Activated naive CD4-positive, alpha-beta T cell (primary cell): ENCODE measurements at places on chromosomes 2 and 18.

GRCh38 chr2:101768556-101769220 is 71.2 kb downstream of the MAP4K4 start:
- DNase-seq = no peak

- no peak for DNase-seq
Measured at GRCh38 chr2:100393362-100393761, 24.1 kb downstream of the CHST10 start.

GRCh38 chr2:231965102-231965501 is 3.6 kb downstream of the DIS3L2 start:
- no peak for DNase-seq

DNA sequence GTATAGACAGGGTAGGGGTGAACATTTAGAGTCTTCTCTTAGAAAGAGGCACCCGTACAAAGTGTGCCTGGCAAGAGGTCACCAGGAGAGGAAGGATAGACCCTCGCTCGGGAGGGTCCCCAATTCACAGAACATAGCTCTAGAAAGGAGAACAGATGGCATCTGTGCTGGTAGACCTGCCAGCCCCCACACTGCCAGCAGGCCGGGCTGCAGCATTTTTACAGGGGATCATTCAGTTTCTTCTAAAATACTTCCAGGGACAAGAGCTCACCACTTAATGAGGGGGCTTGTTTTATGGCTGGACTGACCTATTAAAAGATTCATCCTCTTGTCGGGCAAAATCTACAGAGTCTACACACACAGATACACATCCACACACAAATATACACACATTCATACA is 149.9 kb downstream of the SEPTIN10 start:
- DNase-seq = no peak

DNA sequence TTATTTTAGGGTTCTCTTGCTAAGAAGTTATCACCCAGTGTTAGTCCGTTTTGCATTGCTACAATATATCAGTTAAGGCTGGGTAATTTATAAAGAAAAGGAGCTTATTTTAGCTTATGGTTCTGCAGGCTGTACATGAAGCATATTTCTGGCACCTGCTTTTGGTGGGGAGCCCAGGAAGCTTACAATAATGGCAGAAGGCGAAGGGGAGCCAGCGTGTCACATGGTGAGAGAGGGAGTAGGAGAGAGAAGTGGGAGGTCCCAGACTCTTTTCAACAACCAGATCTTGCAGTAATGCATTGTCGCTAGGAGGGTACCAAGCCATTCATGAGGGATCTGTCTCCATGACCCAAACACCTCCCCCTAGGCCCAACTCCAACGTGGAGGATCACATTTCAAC is 688.8 kb upstream of the PIK3C3 start:
- DNase-seq = no peak

DNA sequence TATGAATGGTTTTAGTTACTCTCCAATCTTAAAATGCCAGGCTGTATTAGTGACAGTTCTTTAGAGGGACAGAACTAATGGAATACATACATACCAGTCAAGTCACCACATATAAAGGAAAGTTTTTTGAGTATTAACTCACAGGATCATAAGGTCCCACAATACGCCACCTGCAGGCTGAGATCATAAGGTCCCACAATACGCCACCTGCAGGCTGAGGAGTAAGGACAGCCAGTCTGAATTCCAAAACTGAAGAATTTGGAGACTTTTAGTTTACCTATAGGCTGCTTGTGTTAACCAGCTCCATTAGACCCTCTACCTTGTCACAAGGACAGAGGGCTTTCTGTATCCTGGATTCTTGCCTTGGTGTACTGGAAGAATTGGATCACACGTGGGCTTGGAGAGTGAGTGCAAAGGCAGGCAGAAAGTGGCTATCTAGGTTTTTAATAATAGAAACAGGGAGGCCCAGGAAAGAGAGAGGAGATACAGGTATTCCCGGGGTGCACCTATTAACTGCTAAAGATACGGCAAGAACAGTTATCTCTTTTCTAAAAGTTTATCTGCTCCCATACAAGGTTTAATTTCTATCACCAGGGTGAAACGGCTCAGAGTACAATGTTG is 234.9 kb upstream of the CYRIA start:
- DNase-seq = no peak

- DNase-seq = no peak
Measured at GRCh38 chr2:240840435-240841060, 20.5 kb upstream of the KIF1A start.

- DNase-seq = no peak
Measured at GRCh38 chr2:212958757-212959295, 192.6 kb downstream of the IKZF2 start.

GRCh38 chr2:60883896-60884295 is 2.5 kb downstream of the REL start:
- no peak for DNase-seq

- DNase-seq = no peak
Measured at GRCh38 chr2:61988462-61989366, 83.2 kb downstream of the COMMD1 start.

- no peak for DNase-seq
Measured at GRCh38 chr2:236816197-236817170, 246.9 kb downstream of the ACKR3 start.

GRCh38 chr2:190879474-190880377 is 895 bp upstream of the GLS start:
- no peak for DNase-seq

GRCh38 chr2:117935954-117936353 is 77.9 kb downstream of the CCDC93 start:
- no peak for DNase-seq

DNA sequence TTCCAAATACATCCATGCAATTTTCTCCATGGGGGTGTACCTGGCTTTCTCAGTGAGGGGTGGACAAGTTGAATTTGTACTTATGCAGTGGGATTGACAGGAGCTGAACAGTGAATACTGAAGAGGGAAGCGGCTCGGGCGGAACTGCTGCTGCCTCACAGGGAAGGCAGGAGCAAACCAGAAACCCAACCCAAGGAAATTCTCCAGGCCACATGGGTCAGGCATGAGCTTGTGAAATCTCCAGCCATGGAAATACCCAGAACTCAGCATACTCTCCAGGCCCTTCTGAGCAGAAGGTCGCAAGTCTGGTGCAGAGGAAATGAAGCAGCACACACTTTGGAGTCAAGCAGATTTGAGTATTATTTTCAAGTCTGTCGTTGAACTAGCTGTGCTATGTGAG is 26.5 kb upstream of the INO80C start:
- DNase-seq = no peak

- no peak for DNase-seq
Measured at GRCh38 chr2:102581911-102582310, 37.4 kb upstream of the SLC9A2 start.

GRCh38 chr2:195489101-195489500 is 167.9 kb upstream of the SLC39A10 start:
- DNase-seq = no peak

- DNase-seq = no peak
Measured at GRCh38 chr18:52577795-52578194, 237.8 kb downstream of the DCC start.

DNA sequence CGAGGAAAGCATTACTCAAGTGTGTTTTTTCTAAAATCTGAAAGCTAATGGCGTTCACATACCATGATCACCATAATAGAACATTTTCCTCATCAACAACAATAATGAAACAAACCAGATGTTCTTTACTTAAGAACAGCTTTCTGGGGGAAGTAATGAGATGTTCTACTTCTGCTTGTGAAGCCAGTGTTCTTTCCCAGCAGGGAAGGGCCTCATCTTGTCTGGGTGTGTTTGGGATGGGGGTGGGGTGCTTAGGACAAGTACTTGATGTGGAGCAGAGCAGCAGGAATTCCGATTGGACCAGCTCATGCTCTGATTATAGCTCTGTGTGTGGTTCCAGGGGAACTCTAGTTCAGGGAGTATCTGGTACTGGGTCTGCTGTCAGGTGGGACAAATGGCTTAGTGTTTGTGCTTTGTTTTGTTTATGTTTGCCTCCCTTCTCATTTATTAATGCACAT is 163.0 kb upstream of the NOSTRIN start:
- DNase-seq = no peak

DNA sequence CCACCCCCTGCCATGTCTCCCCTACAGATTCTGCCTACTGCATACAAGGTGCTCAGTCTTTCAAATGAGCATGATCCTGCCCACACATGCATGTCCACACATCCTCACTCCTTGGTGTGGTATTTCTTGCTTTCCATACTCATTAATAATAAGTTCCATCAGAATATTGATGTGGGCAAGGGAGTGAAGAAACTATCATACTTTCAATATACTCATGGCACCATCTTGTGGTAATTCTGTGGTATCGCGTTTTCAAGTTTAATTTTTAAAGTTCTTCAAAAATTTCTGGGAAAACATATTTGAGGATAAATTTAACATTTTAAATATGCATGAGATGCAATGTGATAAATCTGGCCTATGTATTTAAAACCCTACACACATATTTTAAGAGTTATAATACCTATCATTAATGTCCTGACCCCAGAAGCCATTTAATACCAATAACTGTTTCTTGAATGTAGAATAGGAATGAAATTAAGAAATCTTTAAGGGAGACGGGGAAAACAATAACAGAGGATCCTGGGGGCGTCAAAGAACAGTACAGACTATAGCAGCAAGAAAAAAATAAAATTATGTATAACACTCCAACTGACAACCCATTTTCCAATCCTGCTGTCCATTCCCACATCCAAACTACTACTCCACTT is 110.1 kb downstream of the ZNF385B start:
- DNase-seq = no peak

GRCh38 chr2:220365023-220365422 is 737.6 kb downstream of the SLC4A3 start:
- no peak for DNase-seq

DNA sequence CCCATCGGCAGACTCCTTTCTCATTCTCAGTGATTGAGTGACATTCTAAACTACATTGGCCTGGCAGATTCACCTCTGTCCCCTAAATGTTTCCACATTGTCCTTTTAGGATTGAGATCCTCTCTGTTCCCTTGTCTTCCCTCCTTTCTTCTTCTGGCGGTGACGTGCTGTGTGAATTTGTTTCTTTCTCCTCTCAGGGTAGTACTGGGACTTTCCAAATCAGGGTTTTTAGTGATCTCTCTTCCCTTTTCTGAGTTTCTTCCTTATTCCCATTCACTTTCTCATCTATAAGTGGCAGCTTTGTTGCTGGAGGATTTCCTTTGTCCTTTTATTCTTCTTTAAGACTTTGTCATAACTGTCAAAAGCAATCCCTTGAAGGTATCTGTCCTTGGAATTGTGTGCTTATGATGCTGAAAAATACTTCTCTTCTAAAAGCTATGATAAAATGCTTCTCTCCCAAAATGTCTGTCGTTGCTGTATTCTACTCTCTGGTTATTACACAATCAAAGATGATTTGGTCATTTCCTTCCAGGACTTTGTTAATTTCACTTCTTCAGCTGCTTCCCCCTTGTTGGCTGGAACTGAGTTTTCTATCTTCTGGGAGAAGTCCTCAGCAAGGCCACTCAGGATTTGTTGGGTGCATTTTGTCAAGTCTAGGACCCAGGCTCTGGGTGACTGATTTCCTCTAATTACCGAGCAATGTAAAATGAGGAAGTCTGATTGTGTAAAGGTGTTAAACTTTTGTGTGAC is 4.9 kb upstream of the IL1B start:
- no peak for DNase-seq

DNA sequence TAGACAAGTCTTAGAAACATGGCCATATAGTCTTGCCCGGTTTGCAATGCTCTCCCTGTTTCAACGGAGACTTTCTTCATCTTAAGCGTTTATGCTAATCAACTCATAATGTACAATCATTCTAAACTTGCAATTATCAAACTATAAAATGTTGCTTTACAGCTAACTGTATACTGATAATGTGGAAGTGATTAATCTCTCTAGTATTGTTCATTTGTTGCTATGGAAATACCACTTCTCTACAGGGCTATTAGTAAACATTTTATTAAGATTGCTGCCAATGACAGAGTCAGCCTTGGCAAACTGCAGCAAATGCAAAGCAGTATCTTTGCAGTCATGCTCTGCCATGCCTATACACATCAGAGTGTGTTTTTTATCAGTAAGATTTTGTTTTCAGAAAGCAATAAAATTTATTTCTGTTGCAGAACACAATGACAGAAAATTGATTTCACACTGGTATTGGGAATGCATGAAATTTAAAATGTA is 1201.8 kb upstream of the CDH2 start:
- DNase-seq = no peak

GRCh38 chr2:235004329-235004903 is 52.6 kb downstream of the SH3BP4 start:
- DNase-seq = no peak

DNA sequence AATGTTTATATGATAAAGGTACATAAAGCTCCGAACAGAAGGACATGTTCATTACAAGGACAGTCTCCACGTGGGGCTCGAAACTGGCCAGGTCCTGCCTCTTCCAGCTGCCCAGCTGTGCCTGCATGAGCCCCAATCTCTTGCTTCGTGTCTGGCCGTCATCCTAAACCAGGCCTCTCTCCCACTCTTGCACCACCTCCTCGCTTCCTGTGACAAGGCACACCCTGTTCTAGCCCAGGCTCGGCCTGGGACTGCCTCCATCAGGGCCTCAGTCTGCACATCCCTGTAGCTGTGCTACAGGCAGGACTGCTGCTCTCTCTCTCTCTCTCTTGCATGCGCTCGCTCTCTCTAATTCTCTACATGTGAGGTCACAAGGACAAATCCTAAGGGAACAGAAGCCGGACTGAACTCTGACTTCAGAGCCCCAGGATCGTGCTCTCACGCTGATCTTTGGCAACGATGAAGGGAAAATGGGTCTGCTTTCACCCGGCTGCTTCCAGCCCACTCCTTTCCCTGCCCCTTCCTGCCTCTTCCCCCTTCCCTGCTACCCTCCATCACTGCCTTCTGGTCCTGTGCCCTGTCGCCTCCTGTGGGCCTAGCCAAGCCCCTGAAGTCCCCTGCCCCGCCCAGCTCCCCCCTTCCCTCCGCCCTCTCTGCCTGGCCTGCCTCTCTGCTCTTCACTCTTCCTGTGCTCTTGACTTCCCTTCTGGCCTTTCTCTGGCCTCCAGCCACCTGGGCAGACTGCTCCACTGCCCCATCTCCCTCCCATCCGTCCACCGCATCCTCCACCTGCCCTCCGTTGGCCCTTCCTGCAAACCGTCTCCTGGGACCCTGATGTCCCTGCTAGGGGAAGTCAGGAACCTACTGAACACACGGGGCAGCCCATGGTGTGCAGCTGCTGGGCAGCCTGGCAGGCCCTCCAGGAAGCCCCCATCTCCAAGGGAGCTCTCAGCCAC is 7.8 kb upstream of the GPR55 start:
- DNase-seq = no peak

GRCh38 chr2:177281400-177282180 is 17.1 kb upstream of the NFE2L2 start:
- DNase-seq = no peak

DNA sequence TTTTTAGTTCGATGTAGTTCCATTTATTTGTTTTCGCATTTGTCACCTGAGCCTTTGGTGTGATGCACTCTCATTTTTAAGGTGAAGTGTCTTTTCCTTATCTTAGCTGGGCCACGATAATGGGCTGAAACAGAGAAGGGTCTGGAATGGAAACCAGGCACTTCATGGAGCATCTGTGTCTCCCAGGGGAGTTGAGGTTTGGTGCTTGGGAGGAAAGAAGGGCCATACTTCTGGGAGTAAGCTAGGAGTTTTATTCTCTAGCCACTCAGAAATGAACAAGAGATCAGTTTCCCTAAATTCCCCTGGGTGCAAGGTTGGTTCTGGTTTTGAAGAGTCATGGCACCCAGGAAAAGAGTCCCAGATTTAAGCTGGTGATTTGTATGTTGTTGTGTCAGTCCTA is 179.4 kb upstream of the CXCR4 start:
- no peak for DNase-seq
